ENCODE measurements at places on chromosomes 1 and 21.

- DNase-seq = no peak
Measured at GRCh38 chr1:178066908-178067614, 26.8 kb upstream of the RASAL2 start.

GRCh38 chr1:67684526-67685066, 405 bp upstream of the GADD45A start:
- no peak for DNase-seq

DNA sequence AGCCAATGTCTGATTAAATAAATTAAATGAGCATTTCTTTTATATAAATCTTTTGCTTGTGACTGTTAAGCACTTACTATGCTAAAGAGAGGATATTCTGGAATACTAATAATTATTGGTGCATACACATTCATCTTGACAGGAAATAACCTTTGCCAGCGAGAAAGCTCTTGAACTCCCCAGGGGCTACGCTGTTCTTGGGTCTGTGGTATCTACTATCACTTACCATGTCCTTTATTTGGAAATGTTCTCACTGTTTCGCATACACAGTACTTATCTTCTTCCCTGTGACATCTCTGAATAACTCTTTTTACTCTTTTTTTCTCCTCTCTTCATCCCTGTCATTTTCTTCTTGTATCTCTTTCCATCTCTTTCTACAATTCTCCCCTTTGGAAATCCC, 178.7 kb downstream of the GABPA start:
- no peak for DNase-seq

GRCh38 chr1:11697188-11697892, 5.8 kb downstream of the DRAXIN start:
- no peak for DNase-seq

GRCh38 chr1:85892366-85892765, 184.1 kb upstream of the ZNHIT6 start:
- DNase-seq = no peak

Measured in hippocampal formation (tissue), 2 donors.